ENCODE measurements at places on chromosomes 1 and 21.

GRCh38 chr1:64229307-64229706 lies 25.9 kb downstream of the UBE2U start:
- DNase-seq, result no peak

GRCh38 chr1:209805875-209806760 lies at the start of gene IRF6:
Gene IRF6 (minus strand): TSS chr1:209806142. CDS start chr1:209801413, 4,729 bp downstream.
- DNase-seq, result peak; percentile 95

DNA sequence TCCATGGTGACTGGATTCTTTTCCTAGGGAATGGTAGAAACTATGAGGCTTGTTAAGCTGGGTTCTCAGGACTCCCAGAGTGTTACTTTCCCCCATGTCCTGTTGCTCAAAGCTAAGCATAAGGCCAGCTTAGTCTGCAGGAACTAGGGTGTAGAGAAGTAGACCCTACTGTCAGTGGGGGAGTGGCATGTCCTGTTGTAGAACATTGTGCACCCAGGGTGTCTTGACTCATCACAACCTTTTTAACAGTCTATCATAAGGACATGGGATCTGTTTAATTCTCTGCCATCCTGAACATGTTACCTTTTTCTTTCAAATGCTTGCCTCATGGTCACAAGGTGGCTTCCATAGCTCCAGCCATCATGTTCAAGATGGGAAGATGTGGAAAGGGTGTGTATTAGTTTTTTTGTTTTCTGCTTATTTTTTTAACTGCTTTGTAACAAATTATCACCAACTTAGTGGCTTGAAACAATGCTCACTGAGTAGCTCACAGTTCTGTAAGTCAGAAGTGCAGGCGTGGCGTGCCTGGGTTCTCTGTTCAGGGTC lies 17.4 kb downstream of the OBSCN start:
- DNase-seq, result no peak

DNA sequence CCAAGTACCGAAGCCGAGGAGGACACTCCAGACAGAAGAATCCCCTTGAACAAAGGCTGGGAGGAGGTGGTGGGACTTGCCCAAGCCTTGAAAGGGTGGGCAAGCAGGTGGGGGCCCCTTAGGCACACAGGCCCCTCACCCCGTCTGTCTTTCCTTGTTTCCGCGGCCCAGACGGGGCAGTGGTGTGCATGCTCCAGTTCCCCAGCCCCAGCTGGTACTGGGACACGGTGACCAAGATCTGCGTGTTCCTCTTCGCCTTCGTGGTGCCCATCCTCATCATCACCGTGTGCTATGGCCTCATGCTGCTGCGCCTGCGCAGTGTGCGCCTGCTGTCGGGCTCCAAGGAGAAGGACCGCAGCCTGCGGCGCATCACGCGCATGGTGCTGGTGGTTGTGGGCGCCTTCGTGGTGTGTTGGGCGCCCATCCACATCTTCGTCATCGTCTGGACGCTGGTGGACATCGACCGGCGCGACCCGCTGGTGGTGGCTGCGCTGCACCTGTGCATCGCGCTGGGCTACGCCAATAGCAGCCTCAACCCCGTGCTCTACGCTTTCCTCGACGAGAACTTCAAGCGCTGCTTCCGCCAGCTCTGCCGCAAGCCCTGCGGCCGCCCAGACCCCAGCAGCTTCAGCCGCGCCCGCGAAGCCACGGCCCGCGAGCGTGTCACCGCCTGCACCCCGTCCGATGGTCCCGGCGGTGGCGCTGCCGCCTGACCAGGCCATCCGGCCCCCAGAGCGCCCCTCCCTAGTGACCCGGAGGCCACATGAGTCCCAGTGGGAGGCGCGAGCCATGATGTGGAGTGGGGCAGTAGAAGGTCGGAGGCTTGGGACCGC lies 50.8 kb downstream of the OPRD1 start:
- DNase-seq, result no peak

- DNase-seq, result no peak
Observed at GRCh38 chr1:162709870-162710269, 77.6 kb downstream of the DDR2 start.
